NCI-H1417 (cell line): ENCODE measurements at places on chromosomes 5 and 9.

GRCh38 chr5:68295772-68296171 is 80.2 kb downstream of the PIK3R1 start:
- no peak for DNase-seq

DNA sequence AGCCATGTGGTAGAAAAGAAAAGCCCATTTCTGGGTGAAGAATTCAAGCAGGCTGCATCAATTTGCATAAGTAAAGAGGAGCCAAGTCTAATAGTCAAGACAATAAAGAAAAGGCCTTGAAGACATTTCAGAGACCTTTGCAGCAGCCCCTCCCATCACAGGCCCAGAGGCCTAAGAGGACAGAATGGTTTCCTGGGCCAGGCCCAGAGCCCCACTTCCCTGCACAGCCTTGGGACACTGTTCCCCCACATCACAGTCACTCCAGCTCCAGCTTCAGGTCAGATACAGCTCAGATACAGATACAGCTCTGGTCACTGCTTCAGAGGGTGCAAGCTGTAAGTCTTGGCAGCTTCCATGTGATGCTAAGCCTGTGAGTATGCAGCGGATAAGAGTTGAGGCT is 29.1 kb downstream of the PLGRKT start:
- DNase-seq: no peak

DNA sequence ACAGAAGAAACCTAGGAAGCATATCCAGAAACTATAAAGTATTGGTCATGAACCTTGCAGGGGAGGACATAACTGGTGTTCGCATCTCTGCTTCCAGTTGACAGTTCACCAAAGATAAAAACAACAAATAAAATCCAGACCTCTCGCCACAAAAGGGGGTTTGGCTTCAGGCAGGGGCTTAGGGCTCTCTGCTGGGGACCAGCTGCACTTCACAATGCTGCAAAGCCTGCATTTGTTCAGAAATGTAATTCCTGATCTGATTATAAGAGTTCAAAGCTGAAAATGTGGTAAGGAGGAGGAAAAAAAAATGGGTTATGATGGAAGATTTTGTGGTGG is 79.0 kb downstream of the PDE4D start:
- no peak for DNase-seq

GRCh38 chr5:67366691-67367395 is 170.2 kb upstream of the CD180 start:
- no peak for DNase-seq

DNA sequence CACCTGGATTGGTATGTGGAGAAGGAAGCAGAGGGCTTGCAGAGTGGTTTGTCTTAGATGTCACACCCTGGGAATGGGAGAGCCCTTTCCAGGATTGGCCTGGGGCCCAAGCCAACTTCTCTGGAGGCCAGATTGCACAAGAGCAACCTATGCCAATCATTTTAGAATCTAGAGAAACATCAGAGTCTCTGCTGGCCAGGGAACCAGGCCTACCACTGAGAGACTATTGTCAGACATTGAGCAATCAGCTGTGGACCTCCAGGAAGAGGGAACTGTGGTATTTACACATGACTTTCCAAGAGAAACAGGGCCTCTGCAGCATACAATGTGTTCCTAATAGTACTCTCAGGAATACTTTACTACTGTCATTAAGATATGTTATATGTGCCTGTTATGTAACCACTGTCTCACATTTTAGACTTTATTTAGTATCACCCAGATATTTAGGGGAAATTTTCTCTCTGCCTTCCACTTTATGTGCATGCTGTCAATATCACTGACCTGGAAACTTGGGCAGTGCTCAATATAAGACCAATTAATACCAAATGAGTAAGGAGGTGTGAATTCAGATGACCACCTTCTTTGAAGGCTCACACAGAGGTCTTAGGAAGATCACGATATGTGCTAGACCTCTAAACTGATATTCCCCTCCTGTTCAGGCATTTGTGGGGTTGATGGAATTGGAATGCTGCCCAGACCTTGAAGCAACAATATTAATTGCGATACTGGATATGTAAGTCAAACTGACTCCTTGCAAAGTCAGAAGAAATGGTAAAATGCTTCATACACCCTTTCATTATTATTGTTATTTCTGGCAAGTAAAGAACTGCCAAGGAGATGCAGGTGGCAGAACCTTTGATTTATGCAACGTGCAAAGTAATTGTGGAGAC is 20.5 kb upstream of the CCL28 start:
- no peak for DNase-seq

DNA sequence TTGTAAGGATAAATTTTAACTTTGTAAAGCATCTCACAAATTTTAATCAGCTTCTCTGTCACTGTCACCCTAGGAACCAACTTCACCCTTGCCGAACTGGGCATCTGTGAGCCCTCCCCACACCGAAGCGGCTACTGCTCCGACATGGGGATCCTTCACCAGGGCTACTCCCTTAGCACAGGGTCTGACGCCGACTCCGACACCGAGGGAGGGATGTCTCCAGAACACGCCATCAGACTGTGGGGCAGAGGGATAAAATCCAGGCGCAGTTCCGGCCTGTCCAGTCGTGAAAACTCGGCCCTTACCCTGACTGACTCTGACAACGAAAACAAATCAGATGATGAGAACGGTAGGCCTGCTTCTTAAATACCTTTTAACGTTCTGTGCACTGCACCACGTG is 916.3 kb upstream of the WWC1 start:
- DNase-seq: no peak

DNA sequence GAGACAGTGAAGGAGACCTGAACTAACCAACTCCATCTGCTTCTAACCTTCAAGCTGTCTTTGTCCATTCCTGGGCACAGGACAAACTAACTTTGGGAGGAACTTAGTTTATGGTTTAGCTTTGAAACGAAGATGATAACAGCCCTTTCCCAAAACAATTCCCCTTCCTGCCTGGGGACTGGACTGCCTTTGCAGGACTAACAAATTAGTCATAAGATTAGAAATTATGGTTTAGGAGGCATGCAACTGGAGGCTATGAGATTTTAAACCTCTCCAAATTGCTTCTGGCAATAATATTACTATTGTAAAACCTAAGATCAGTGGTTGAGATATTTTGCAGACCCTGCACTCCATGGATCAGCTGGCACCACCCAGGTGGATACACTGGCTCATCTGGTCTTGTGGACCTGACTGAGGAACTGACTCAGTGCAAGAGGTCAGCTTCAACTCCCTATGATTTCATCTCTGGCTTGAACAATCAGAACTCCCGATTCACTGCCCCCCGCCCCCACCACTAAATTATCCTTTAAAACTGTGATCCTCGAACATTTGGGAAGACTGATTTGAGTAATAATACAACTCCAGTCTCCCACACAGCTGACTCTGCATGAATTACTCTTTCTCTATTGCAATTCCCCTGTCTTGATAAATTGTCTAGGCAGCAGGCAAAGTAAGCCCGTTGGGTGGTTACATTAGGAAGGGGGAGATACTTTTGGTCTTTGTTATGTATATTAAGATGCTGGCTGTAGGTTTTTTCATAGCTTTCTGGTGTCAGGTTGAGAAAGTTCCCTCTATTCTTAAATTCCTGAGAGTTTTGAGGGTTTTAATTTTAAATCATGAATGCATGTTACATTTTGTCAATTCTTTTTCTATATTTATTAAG is 213.3 kb downstream of the TSSK1B start:
- no peak for DNase-seq

- DNase-seq: no peak
Observed at GRCh38 chr5:76870046-76870445, 20.2 kb downstream of the S100Z start.

DNA sequence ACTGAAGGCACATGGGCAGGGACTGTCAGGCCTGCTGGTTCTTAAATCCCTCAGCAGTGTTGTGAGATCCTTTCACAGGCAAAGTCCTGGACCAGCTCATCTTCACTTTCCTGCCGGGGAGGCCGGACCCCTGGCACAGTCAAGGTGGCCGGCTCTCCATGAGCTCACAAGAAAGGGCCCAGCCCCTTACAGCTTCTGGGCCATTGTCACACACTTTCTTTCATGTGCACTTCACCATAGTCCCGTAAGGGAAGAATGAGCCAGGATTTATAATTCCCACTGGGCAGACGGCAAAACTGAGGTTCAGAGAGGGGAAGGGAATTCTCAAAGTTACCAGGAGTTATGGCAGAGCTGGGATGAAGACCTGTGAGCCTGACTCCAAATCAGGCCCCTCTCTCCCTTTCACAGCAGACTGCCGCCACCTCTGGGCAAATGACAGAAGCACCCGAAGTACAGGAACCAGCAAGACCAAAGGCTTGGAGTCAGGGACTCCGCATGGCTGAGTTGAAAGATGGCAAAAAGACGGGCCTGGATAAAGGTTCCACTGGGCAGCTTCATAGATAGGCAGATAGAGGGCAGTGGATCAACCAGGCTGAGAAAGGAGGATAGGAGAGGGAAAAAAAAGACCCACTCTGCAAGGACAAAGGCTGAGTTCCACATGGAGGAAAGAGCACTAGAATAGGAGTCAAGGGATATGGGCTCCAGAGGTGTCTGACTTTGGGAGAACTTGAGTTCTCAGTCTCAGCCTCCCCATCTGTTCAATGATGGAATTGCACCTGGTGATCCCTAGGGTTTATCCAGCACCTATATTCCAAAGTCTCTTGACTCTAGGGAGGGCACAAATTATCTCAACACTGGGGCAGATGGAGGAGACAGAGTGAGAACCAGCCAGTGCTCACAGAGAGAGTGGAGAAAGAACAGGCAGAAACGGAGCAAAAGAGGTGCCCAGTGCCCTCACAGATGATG is 128.7 kb downstream of the PAX5 start:
- DNase-seq: no peak

DNA sequence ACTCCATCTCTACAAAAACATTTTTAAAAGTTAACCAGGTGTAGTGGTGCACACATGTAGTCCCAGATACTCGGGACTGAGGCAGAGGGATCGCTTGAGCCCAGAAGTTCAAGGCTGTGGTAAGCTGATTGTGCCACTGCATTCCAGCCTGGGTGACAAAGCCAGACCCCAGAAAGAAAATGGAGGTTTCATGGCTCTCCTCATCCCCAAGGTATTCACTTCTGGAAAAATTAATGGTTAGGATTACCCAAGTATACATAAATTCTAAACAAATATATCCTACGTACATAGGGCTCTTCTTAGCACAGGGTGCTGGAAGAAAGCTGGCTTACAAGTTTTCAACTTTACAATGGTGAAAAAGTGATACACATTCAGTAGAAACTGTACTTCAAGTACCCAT is 18.6 kb upstream of the RECK start:
- DNase-seq: no peak

- no peak for DNase-seq
Observed at GRCh38 chr5:167725264-167725663, 566.2 kb upstream of the WWC1 start.

DNA sequence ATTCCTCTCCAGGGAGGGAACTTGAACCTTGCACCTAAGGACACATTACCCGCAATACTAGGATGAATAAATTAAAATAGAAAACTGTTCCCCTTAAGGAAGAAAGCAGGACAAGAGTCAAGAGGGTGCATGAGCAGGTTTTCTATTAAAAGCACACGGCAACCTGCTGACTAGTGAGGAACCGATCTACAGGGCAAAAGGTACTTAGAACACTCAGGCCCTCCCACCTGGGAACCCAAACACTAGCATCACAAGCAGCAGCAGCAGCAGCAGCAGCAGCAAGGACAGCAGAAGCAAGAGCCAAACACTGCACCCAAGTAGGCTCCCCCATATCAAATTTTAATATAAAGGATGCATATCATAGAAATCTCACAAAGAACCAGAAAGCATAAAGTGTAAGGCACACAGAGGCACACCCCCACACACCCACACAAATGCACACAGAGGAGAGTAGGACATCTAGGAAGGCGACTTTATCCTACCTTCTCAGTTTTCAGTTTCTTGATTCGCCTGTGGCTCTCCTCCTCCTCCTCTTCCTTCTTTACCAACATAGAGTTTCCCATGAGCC is 2.8 kb downstream of the ZNF608 start:
- peak; percentile 37 for DNase-seq

DNA sequence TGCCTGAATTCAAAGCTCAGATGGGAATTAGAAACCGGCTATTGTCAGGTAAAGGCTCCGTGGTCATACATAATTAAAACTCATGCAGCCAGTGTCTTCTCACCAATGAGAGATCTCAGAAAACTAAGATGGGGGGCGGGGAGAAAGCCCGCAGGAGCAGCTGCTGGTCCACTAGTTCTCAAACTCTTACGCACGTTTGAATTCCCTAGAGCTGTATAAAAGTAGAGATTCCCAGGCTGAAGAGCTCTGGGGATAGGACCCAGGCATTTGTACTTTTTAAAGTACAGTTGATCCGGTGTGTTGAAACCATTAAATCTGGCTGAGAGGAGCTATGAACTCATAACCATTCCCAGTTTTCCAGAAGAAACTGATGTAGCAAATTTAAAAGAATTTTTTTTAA is 68.5 kb downstream of the FRMD3 start:
- peak; percentile 80 for DNase-seq

- DNase-seq: no peak
Observed at GRCh38 chr5:84303315-84303714, 81.4 kb downstream of the EDIL3 start.

DNA sequence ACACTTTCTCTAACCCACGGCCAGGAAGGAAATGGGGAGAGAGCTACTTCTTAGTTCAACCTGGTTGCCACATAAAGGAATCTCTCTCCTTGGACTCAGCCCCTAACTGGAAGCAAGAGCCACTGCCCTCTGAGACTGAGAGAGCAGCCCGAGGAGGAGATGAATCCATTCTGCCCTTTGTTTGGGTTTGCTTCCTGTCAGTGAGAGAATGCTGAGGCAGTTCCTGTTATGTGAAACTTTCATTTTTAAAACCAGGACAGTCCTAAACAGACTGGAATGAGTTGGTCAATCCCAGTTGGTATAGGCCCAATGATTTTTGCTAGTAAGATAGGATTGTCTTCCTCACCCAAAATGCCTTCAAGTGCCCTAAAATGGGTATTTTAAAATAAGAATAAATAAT is 205.1 kb downstream of the NTRK2 start:
- no peak for DNase-seq

GRCh38 chr9:114861922-114862605 is 56.2 kb upstream of the TNFSF15 start:
- peak; percentile 20 for DNase-seq

DNA sequence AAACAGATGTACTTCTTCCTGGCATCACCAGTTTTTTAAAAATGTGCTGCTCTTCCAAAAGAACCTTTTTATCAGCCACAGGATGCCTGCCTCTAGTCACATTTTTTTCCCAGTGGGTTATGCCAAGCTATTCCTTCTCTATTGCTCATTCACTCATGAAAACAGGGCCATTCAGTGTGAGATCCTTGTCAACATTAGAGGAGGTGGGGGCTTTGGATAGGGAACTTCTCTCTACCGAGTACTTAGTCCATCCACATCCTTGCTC is 3.1 kb downstream of the TMEM252 start:
- no peak for DNase-seq

- DNase-seq: no peak
Observed at GRCh38 chr5:83827111-83827557, 106.5 kb upstream of the HAPLN1 start.

DNA sequence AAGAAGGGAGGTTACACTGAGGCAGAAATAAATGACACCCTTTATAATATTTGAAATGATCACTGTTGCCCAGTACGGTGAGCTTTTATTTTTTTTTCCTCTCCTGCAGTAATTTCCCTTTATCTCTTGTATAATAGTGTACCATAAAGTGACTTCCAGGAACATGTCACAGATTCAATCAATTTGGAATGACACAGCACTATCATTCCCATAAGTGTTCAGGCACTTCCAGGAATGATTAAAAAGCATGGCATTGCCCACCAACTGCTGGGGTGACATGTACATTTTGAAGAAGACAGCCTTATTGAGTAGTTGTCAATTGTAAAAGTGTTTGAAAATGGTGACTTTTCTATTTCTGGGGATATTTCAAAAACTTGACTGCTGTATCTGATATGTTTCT is 1700.9 kb upstream of the NUDT12 start:
- DNase-seq: no peak

GRCh38 chr5:128539038-128539429 is 989 bp upstream of the FBN2 start:
- no peak for DNase-seq
